ENCODE measurements at places on chromosomes 4 and X. TPM values are rescaled to one million over a fixed set of nuclear protein-coding genes. Genes with fewer than 3 reads are reported as not detected.

DEFB131A gene
- not detected for polyA plus RNA-seq

SLC9A7 gene
- 8.9 TPM for polyA plus RNA-seq

GRCh38 chr4:10656988-10657387 lies 27.6 kb downstream of the CLNK start:
- no peak for DNase-seq

DNA sequence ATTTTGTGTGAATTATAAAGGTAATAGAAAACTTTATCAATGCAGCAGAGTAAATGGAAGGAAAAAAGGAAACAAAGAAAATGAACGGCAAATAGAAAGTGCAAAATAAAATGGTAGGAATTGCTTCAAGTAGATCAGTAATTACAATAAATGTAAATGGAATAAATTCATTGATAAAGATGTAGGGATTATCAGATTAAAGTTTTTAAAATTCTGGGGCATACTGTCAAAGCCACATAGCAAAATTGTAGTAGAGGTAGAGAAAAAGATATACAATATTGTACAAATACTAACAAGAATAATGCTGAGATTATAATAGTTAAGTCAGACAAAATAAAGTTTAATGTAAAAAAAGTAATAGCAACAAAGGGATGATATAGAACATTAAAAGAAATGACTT lies 94.7 kb downstream of the SMIM20 start:
- no peak for DNase-seq

All from forelimb muscle (tissue), 1 donor.